Activated CD8-positive, alpha-beta memory T cell treated with anti-CD3 and anti-CD28 coated beads, Interleukin-2, amount 50 U/mL, for 4 hours (primary cell): ENCODE measurements at places on chromosomes 1 and 21.

- no peak for DNase-seq
Measured at GRCh38 chr1:78715181-78715661, 65.6 kb downstream of the IFI44 start.

DNA sequence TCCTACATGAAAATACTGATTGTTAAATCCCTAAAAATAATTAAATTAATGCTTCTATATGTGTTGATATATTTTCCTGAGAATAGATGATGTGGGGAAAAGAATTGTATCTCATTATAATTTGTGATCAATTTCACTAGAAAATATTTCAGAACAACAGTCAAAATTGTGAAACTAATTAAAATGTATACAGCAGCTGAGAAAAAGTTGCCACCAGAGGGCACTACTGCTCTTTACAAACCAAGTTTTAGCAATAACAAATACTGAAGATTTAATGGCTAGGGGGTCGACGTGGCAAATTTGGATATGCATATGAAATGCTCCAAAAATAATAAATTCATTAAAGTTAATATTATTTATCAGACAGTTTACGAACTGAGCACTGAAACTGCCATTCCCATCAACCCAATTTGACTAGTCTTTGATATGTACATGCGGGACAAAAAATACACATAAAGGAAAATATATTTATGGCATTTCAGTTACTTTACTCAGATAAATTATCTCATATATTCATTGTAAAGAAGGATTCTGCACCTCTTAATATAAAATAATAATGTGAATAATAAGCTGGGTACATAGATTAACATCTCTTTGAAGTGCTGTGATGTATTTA, 96.3 kb upstream of the TMPRSS15 start:
- no peak for DNase-seq

DNA sequence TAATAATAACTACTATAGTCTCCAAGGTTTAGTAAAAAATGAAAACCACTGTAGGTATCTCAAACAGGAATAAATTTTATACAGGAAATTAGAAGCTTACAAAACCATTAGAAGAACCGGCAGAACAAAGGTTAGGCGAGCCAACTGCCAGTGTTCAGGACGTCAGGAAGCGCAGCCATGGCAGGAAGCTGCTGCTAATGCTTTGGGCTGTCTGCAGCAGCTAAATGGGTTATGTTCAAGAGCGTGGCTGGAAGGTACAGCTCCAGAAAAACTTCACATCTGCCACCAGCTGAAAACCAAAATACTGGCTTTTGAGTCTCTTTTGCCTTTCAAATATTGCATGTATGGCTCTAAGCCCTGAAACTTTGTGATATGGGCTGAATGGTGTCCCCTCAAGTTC, 35.7 kb upstream of the MYSM1 start:
- no peak for DNase-seq

GRCh38 chr1:54347955-54348699, 58.1 kb downstream of the SSBP3 start:
- DNase-seq = no peak

DNA sequence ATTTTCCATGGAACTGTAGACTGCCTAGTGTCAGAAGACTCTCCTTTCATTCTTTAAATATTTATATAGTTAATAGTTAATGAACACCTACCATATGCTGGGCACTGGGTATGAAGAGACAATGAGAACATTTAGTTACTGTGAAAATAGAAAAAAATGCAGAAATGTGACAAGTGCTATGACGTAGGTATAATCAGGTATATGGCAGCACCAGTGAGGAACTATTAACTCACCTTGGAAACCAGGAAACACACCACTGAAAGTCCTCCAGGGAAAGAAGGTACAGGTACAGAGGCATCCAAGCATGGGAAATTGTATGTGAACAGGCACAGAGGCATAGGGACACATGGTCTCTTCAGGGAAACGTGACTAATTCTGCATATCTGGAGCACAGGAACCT, 42.3 kb downstream of the DPT start:
- DNase-seq = no peak

GRCh38 chr1:17874231-17874630, 119.1 kb downstream of the ACTL8 start:
- no peak for DNase-seq

- no peak for DNase-seq
Measured at GRCh38 chr1:221910222-221910621, 168.3 kb upstream of the DUSP10 start.

DNA sequence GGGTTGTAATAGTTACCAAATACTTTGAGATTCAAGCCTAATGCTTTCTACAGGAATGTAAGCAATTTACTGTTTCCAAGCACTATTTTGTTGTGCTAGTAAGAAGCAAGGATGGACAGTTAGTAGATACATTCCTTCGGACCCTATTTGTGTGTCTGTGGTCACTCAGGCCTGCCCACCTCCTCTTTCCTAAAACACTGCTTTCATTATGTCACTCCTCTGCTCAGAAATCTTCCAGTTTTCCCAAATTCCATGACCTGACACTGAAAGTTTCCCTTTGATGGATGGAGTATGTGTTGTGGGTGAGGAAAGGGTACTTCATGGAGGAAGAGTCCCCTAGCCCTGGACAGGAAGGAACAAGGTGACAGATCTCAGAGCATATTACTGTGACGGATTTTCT, 141.1 kb downstream of the DISP1 start:
- DNase-seq = no peak

DNA sequence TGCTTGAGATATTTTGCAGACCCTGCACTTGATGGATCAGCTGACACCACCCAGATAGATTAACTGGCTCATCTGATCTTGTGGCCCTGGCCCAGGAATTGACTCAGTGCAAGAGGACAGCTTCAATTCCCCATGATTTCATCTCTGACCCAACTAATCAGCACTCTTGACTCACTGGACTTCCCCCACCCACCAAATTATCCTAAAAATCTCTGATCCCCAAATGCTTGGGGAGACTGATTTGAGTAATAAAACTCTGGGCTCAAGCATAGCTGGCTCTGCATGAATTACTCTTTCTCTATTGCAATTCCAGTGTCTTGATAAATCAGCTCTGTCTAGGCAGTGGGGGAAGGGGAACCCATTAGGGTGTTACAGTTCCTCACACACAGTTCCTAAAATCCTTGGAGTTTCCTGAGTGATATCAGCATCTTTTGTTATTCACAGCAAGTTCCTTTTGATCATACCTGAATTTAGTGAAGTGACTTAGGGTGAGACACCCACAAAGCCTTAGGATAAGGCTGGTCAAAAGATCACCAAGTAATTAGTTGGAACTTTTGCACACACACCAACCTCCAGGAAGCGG, 104.2 kb downstream of the COP1 start:
- DNase-seq = no peak

DNA sequence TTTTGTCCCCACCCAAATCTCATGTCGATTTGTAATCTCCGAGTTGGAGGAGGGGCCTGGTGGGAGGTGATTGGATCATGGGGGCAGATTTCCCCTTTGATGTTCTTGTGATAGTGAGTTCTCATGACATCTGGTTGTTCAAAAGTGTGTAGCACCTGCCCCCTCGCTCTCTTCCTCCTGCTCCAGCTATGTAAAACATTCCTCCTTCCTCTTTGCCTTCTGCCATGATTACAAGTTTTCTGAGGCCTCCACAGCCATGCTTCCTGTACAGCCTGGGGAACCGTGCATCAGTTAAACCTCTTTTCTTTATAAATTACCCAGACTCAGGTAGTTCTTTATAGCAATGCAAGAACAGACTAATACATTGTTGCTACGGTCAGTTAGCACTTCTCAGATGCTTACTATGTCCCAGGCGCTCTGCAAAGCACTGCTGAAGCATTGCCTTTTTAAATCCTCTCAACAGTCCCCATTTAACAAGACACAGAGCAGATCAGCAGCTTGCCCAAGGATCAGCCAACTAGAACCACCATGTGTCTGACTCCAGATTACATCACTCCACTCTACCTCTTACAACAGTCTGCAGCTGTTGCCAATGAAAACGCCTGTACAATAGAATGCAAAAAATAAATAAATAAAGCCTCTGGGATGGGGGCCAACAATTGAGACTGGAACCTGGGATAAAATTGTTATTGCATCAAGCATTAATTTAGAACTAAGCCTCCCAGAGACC, 52.4 kb upstream of the USP1 start:
- DNase-seq = no peak

DNA sequence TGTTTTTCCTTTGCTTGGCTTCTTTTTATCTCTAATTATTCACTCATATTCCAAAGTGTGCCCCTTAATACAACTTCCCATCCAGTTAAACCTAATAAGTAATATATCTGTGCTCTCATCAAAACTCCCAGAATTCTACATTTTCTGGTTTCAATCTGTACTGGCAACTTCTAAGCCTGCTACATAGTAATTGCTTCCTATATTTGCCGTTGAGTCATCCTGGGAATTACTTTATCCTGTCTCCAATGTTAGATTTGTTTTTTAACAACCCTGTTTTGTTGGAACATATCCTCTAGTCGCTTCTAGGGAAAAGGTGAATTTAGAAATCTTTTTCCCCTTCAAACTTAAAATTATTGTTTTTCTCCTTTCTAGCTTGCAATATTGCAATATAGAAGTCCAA, 620.5 kb upstream of the PKN2 start:
- DNase-seq = no peak

- no peak for DNase-seq
Measured at GRCh38 chr1:201827321-201828216, 1.4 kb upstream of the IPO9 start.

GRCh38 chr1:205523891-205524793, 19.7 kb downstream of the CDK18 start:
- peak; percentile 76 for DNase-seq

DNA sequence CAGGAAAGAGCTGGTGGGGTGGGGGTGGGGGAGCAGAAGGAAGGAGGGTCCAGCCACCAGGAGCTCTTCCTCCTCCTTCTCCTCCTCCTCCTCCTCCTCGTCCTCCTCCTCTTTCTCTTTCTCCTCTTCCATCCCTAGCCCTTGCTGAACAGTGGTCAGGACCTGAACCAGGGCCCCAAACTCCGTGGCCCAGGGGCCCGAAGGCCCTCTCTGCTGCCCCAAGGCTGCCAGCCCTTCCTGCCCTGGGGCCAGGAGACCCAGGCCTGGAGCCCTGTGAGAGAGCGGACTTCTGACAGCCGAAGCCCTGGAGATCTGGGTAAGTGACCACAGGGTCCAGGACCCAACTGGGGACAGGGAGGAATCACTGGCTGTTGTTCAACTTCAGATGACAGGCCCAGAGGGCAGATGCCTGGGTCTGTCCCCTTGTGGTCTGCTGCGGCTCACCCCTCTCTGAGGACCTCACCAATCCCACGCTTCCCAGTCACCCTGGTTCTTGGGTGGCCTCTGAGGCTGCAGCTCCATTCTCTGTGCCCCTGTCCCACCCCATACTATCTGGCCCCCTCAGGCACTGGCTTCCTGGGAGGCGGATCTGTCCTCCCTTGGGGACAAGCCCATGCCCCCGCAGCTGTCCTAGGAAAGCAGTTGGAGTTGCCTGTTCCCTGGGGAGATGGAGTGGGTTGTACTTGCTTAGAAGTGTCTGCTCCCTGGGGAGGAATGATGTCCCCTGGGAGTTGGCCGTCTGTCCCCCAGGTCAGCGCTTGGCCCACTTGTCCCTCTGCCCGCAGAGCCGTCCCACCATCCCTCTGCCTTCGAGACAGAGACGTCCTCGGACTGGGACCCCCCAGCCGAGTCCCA, 51.8 kb downstream of the VWA5B1 start:
- DNase-seq = no peak

DNA sequence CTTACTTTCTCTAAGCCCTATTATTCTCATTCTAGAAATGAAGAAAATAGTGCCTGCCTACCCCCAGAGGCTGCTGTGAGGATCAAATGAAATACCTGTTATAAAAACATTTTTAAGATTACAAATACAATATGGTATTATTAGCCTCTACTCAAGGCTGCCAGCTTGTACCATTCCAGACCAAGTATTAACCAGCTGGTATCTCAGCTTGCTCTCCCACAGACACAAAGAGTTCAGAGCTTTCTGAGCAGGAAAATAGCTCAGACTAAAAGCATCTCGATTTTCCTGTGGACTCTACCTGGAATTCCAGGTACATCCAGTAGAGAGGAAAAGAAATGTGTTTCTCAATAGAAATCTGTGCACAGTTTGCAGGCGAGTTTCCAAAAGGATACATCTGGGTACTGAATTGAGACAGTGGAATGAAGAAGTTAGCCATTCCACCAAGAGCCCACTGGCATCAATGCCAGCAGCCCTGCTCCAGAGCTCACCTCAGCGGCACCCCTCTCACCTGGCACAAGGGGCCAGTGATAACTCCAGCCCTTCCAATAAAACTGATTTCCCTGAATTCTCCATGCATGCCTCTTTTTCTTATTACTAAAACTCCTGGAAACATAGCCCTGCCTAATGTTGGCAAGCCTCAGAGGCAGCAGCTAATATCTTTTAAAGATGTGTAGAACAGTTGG, 31.0 kb downstream of the TGFBR3 start:
- no peak for DNase-seq

DNA sequence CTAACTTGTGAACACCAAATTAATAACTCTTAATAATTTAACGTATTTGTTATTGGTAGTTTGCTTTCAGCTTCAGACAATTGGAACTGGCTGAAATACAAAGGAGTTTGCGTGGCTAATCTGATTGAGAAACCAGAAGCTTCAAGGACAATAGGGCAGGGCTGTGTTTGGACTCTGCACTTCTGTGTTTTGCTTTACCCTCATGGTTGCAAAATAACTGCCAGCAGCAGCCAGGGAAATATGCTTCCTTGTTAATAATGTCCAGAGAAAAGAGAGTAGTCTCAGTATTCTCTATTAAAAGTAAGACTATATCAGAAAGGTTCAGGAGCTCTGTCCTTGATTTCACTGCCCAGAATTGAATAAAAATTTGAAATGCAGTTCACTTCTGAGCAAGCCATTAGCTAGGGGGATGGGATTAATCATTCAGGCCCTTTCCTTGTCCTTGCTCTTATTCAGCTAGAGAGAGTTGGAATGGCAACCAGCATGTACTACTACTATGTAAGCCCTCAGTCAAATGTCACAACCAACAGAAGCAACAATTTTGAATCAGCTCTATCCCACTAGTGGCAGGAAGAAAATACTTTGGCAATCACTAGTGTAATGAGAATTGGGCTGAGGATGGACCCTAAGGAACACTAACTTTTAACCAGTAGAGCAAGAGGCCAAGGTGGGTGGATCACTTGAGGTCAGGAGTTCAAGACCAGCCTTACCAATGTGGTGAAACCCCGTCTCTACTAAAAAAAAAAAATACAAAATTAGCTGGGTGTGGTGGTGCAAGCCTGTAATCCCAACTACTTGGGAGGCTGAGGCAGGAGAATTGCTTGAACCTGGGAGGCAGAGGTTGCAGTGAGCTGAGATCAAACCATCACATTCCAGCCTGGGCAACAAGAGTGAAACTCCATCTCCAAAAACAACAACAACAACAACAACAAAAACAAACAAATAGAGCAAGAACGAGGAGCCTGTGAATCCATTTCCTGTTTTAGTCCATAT, 76.8 kb downstream of the POU2F1 start:
- no peak for DNase-seq
